ENCODE measurements at places on chromosomes 3 and 15.

DNA sequence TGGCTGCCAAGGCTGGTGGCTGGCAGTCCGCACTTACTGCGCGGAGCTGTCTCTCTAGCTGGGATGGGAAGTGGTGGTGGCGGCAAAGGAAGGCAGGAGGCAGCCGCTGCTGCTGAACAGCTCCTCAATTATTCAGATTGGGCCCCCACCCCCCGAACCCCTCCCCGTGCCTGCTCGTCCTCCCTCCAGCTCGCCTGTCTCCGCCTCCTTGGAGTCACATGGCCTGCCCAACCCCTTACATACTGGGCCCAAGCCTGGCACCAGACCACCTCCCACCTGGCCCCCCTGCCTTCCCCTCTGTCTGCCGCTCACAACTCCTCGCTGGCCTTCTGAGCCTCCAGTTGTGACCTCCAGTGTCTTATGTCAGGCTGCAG, at the start of gene SLC7A14:
Gene SLC7A14, minus strand, starts transcription at position 139 of the 374 bp plus-strand sequence. CDS start 59,139 bp downstream, outside the sequence.
- no peak for DNase-seq

- no peak for DNase-seq
Measured at GRCh38 chr15:63573533-63573932, 23.7 kb upstream of the FBXL22 start.

- DNase-seq: no peak
Measured at GRCh38 chr15:60204131-60204885, 193.5 kb downstream of the ANXA2 start.

DNA sequence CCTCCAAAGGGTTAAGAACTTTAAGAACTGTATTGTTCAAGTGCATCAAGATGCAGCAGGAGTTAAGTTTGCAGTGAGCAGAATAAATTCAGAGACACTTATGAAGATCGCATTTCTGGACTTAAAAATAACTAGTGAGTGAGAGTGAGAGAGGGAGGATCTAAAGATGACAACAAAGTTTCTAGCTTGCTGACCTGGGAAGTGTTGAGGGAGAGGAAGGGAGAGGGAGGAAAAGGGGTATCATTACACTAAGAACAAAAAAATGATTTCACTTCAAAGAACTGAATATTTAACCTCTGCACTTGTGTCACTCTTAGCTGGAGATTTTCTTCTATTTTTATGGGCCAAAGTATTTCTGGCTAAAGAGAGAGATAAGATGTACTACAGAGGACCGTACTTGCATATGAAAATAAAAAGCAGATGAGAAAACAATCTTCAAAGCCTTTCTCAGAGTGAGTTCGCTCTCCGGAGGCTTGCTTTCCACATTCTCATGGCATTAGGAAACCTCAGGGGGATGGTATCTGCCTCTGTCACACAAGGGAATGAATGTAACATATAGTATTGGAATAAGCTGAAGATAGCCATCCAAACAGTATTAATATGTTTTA, 91.4 kb upstream of the TJP1 start:
- DNase-seq: no peak

DNA sequence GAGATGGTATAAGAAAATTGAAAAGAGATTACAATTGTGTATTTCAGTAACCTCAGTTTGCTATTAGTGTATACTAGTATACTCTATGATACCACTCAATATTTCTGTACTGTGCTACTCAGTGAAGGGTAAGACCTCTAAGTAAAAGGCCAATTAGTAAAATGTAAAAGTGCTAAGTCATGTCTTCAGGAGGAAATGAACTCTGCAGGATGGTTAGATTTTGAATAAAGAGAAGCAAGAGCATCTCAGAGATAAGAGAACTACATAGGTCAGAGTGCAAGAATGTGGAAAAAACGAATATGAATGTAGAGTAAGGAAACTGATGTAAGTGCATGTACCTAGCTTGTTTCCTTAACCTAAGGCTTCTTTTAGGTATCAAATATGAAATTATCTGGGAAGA, 796.6 kb upstream of the GBE1 start:
- DNase-seq: no peak

All from NCI-H446 (cell line).